ENCODE measurements at places on chromosomes 1 and 21.
A peak's percentile ranks its signal among the peaks of the same experiment; 100 is the strongest.

DNA sequence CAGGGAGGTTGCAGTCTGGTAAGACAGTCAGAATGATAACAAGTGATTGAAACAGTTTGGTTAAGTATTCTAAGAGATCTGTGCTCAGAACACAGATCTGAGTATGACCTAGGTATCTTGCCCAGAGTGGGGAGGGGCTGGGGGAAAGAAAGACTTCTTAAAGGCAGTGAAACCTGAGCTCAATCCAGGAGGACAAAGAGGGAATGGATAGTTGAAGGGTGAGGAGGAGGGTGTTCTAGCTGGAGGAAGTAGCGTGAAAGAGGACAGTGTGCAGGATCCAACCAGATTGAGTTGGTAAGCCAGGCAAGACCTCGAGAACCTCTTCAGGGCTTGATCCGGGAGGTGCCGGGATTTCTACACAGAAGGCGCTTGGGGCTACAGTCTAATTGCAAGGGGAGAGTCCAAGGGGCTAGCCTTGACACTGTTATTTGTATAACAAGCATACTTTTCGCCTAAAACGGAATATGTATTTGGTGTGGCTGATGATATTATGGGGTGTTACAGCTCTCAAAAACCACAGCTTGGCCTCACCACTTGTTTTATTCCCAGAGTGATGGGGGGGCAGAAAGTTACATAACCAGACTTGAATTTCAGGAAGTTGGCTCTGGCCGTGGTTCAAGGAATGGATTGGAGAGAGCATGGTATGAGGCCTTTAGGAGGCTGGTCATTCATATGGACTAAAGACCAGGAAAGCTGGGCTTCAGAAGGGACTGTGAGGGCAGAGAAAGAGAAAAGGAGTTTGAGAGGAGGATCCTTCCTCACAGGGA, 19.1 kb downstream of the RCSD1 start:
- no peak for DNase-seq

GRCh38 chr1:242240077-242240476, 241.2 kb upstream of the MAP1LC3C start:
- DNase-seq: no peak

GRCh38 chr1:214764502-214764901, 161.5 kb downstream of the CENPF start:
- DNase-seq: no peak

DNA sequence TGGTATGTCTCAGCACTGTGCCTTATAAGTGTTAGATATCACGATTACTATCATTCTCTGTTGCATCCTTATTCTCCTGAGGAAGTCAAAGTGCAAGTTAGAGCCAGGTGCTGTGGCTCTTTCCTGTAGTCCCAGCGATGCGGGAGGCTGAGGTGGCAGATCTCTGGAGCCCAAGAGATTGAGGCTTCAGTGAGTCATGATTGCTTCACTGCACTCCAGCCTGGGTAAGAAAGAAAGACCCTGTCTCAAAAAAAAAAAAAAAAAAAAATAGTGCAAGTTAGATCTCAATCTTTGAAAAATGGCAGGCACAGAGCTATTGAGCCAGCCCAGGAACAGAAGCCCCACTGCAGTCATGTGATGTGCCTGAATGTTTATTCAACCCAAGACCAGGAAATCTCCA, 147.8 kb upstream of the POGK start:
- DNase-seq: no peak

GRCh38 chr1:57033222-57034001, 67.6 kb upstream of the C8B start:
- DNase-seq: no peak

DNA sequence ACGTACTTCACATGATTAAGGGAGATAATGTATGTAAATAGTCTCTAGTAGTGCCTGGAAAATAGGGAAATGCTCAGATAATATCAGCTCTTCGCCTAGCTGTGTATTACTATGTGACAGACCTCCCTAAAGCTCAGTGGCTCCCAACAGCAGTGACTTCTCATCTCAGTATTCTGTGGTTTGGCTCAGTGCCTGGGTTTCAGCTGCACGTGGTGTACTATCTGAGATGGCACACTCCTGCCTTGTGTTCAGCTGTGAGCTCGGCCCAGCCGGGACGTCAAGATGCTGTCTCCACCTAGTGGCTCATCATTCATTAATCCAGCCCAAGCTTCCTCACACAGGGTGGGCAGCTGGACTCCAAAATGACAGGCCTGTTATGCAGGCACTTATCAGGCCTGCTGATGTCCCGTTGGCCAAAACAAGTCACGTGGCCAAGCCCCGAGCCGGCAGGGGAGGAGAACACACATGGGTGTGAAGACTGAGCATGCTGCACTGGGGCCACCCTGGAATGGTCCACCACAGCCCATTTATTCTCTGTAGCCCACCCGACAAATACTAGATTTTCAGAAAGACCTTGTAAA, 17.8 kb downstream of the SLFNL1 start:
- peak; percentile 82 for DNase-seq

GRCh38 chr21:40985370-40985769, 138.4 kb upstream of the DSCAM start:
- no peak for DNase-seq

GRCh38 chr1:187281085-187281484, 452.3 kb downstream of the PLA2G4A start:
- no peak for DNase-seq

DNA sequence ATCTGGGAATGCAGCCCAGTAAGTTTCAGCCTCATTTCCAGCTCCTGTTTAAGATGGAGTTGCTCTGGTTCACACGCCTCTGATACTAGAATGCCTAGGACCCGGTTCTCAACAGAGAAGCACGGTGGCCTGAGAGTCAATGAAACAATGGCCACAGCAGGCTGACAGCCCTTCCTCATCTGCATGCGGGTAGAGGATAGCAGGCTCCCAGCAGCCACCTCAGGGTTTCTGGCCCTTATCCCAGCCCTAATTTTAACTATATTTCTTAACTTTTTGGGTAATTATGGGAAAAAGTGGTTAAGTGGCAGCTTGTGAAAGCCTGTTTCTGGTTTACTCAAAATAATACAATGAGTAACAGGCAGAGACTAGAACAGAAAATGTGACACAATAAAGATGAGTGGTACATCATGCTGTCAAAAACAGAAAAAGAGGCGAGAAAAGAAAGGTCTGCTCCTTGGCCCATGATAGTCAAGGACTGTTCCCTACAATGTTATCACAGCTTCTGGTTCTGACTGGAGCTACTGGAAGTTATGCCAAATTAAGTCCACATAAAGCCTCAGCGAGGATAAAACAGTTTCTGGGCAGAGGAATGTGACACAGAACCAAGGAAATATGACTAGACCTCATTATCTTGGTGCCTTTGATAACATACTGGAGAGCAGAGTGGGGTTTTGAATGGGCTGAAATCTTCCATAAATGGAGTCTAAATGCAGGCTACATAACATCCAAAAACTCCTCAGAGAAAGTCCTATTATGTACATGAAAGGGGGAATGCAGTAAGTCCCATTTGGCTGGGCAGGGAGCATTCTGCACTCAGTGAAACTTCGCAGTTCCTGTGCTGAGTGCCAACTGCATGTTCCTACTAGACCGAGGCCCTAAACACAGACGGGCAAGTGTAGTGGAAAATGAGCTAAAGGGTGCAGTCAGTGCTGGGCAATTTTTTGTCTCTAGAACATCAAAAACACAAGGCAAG, 92.1 kb downstream of the NIBAN1 start:
- DNase-seq: no peak
